ENCODE measurements at places on chromosomes 4 and X. TPM values are rescaled to one million over a fixed set of nuclear protein-coding genes. Genes with fewer than 3 reads are reported as not detected.

NEXMIF gene
- under 0.01 TPM for total RNA-seq

IL2RG gene
- not detected for total RNA-seq

RAB40AL gene
- total RNA-seq = 0.28 TPM

ZFP92 gene
- total RNA-seq = under 0.01 TPM

TMEM47 gene
- 134 TPM for total RNA-seq

GNRHR gene
- not detected for total RNA-seq

NXF2 gene
- total RNA-seq = not detected

NPY2R gene
- total RNA-seq = not detected

METTL14 gene
- total RNA-seq = 5.0 TPM

HADH gene
- total RNA-seq = 6.7 TPM

BEX5 gene
- not detected for total RNA-seq

PDZD11 gene
- 66.4 TPM for total RNA-seq

NEIL3 gene
- 10.3 TPM for total RNA-seq

IRS4 gene
- total RNA-seq = not detected

HMX1 gene
- total RNA-seq = not detected

SPANXN3 gene
- total RNA-seq = not detected

SSX2 gene
- not detected for total RNA-seq

MAGEC1 gene
- not detected for total RNA-seq

SMIM31 gene
- total RNA-seq = not detected

MAMLD1 gene
- 1.4 TPM for total RNA-seq

TXK gene
- not detected for total RNA-seq

ASB5 gene
- total RNA-seq = 0.18 TPM

STPG2 gene
- not detected for total RNA-seq

NPY5R gene
- total RNA-seq = not detected

FGF2 gene
- 54.4 TPM for total RNA-seq

UCP1 gene
- not detected for total RNA-seq

NAP1L3 gene
- total RNA-seq = 5.3 TPM

Measured in IMR-90 (cell line).